ENCODE measurements at places on chromosomes 5 and 9. TPM values are rescaled to one million over a fixed set of nuclear protein-coding genes. Genes with fewer than 3 reads are reported as not detected.

GRCh38 chr5:168771678-168772077 lies 192.5 kb upstream of the PANK3 start:
- no peak for DNase-seq

DNA sequence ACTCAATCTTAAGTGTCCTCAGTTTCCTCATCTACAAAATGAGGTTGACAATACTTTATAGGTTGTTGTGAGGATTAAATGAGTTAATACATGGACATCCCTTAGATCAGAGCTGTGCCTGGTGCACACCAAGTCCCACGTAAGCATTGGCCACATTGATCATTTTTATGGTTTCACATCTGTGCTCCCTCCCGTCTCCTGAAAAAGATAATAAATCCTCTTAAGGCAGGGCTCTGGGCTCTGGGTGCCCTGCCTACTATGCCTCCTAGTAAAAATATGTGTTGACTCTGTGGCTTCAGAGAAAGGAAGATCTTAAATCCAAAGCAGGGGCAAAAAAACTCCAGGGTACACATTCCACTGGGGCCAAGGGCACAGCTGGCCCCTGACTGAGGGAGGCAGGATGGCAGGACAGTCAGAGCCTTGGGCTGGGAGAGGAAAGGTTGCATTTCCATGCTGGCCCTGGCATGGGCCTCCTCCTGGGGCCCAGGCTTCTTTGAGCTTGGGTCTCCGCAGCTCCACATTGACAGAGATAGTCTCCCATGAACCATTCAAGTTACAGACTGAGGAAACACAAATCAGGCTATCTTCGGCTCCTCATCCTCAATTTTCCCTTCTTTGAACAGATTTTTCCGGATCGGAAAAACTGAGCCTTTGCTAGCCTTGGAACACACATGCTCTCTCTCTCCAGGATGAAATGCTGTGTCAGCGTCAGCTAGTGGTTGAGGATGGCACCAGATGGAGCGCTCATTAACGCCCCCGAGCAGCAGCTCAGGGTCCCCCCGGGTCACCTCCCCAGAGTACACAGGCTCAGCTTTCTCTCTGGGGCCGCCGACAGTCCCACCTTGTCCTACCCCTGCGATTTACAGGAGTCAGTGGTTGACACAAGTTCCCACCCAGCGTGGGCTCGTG lies 22.4 kb upstream of the KIF12 start:
- DNase-seq, result no peak

SAXO1 gene
- total RNA-seq, result 0.18 TPM

DNA sequence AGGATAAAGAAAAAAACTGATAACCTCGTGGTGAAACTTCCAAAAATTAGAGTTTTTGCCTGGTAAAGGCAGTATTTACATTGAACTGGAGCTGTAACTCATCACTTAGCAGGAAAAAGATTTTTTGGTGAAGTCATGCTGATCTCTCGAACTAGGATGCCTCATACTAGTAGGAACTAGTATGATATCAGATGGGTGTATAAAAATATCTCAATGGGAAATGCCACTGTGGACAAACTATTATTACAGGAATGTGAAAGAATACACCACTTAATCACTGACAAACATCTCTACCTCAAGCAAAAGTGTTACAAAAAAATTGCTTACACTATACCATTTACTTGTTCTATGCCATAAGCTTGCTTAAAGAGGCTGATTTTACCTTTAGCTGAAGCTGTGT lies 28.4 kb downstream of the RFX3 start:
- peak; percentile 54 for DNase-seq

DNA sequence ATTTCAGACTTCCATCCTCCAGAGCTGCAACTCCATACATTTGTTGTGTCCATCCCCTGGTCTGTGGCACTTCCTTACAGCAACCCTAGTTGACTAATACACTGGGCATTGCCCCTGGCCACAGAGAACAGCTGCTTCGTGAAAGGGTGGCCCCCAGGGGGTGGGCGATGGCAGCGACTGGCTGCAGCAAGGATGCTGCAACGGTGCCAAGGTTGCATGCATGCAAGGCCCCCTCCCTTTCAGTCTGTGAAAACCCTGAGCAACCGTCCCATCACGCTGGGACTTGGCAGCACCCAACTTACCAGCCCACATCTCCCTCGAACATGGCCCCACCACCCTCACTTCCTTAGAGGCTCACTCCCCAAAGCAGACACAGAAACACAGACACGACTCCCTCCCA lies 162.5 kb downstream of the MED10 start:
- DNase-seq, result no peak

TRIM36 gene
- total RNA-seq, result 0.36 TPM

DNA sequence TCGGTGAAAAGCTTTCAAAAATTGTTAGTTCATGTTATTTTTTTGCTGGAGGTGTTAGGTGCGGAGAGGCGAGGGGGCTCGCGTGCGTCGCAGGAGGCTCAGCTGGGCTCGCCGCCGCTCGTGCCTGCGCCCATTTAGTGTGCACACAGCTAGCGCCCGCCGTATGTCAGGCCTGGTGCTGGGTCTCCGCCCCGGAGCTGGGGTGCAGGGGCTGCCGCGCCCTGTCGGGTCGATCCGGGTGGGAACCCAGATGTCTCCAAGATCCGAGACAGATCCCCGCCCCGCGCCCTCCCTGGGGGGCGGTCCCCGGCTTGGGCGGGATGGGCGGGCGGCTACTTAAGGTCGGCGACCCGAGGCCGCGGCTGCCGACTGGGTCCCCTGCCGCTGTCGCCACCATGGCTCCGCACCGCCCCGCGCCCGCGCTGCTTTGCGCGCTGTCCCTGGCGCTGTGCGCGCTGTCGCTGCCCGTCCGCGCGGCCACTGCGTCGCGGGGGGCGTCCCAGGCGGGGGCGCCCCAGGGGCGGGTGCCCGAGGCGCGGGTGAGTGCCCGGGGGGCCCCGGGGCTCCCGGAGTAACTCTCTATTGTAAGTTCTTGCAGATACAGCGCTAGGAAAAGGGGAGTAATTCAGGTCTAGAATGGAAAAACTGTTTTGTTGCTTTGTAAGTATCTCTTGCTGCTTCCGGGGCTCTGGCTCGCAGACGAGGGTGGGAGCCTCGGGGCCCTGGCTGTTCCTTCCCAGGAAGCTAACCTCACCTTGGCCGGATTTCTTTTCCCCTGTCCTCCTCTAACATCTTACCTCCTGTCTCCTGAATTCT lies 31.7 kb downstream of the GSN start:
- peak; percentile 35 for DNase-seq

DNA sequence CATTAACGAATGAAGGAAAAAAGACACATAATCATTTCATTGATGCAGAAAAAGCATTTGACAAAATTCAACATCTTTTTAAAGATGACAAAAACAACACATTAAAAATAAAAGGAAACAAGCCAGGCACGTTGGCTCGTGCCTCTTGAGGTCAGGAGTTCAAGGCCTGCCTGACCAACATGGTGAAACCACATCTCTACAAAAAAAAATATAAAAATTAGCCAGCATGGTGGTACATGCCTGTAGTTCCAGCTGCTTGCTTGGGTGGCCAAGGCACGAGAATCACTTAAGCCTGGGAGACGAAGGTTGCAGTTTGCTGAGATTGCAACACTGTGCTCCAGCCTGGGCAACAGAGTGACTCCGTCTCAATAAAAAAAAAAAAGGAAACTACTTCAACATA lies 77.0 kb downstream of the ERCC6L2 start:
- DNase-seq, result no peak

DNA sequence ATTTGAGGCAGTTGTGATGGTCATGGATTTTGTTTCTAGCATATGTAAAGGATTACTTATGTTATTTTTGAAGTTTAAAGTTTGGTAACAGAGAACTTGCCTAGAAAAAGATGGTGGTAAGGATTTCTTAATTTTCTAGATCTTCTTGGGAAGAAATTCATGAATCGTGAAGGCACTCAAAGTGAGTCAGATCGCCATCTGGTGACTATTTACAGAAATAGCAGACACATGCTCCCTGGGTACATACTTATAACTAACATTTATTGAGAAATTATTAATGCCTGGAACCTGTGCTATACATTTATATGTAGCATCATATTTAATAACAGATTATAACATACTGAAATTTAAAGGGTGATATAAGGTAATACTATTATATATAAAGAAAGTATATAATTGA lies 299.7 kb downstream of the IZUMO3 start:
- DNase-seq, result peak; percentile 10

Data from fibroblast of the aortic adventitia (primary cell).